Amniotic epithelial cell (primary cell): ENCODE measurements at places on chromosomes 16 and 17.

DNA sequence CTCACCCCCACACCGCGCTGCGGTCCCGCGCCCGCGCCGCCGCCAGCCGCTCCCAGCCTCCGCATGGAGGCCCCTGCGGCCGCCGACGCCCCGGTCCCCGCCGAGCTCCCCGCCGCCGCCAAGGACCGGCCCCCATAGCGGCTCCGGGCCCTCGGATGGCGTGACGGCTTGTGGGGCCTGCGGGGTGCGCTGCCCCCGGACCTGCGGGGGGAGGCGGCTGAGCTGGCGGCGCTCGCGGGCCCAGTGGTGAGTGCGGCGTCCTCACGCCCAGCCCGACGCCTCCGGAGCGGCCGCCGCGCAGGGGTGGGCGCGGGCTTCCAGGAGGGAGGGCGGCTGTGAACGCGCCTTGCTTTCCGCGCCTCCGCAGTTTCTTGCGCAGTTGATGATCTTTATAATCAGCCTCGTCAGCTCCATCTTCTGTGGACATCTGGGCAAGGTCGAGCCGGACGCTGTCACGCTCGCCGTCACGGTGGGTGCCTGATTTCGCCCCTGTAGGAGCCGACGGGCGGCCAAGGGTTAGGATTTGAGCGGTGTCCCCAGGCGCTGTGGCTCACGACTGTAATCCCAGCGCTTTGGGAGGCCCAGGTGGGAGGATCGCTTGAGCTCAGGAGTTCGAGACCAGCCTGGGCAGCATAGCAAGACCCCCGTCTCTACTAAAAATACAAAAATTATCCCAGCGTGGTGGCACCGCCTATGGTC is 46.4 kb downstream of the SLC47A1 start:
- no peak for DNase-seq

DNA sequence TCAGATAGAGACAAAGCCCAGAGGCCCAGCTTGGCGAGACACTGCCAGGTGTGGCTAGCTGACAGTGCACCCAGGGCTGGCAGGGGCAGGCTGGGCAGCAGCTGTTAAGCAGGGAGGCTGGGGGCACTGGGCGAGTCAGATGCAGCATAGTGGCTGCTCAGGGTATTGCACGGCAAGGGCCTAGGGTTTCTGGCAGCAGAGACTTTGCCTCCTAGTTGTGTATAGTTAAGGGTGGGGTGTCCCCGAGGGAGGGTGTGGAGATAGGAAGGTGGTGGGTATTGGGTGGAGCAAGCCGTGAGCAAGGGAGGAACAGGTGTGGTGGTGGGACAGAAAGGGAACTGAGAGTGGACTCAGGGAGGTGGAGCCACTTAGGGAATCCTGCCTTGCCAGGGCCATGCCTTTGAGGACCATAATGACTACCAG is 66.0 kb downstream of the SMPD3 start:
- no peak for DNase-seq

- peak; percentile 59 for DNase-seq
Observed at GRCh38 chr16:31460582-31461002, 1.3 kb downstream of the ARMC5 start.

GRCh38 chr16:73196670-73197069 is 148.7 kb upstream of the ZFHX3 start:
- DNase-seq: peak; percentile 69

DNA sequence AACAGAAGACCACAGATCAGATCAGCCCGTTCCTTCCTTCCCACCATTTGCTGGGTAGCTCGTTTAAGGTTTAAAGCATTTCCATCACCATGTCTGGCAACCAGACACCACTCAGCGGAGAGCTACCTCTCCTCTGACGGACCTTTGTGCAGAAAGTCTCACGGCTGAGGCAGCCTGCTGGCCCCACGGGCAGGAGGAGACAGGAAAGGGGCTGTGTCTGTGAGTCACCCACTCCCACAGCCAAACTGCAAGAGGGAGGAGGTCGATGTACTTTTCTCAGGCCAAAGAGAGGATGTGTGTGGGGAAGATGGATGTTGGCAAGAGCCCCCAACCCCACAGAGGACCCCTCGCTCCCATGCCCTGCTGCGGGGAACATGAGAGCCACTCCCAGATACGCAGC is 92.1 kb downstream of the ZNF423 start:
- no peak for DNase-seq

DNA sequence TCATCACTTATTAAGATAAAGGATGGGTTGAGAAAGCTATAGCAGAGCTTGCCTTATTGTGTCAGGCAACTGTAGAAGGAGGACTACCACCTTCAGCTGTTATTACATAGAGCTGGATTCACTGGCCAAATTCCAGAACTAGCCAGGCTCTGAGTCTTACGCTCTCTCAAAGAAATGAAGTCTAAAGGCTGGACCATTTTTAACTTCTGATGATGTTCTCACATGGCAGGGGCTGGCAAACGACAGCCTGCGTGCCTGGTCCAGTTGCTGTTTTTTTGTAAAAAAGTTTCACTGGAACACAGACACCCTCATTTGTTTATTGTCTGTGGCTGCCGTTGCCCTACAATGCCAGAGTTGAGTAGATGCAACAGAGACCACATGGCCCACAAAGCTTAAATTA is 21.2 kb downstream of the TRAF4 start:
- no peak for DNase-seq

DNA sequence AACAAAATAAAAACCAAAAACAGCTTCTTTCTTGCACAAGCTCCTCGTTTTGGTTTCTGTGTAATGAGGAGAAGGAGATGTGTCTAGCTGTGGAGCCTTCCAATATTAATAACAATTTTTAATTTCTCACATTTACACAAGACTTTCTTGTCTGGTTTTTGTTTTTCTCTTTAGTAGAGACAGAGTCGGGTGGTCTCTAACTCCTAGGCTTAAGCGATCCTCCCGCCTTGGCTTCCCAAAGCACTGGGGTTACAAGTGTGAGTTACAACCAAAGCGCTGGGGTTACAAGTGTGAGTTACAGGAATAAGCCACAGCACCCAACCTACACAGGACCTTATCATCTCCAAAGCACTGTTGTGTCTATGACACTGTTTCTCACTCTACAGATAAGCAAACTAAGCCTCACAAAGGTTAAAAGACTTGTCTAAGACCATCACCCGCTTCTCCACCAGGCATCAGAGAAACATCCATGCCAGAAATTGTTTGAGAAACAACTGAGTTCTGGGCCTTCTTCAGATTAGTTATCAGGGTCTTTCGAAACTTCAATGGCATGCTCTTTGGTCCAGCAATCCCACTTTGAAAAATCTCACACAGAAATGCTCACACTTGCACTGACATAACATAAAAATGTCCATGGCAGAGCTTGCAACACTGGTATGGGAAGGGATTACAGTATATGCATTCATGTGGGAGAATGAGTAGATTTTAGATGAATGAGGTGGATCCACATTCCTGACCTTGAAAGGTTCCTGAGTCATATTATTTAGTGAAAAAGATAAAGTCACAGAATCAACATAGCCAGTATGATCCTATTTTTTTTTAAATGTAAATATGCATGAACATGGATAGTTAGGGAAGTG is 3.9 kb downstream of the ABAT start:
- peak; percentile 99 for DNase-seq

DNA sequence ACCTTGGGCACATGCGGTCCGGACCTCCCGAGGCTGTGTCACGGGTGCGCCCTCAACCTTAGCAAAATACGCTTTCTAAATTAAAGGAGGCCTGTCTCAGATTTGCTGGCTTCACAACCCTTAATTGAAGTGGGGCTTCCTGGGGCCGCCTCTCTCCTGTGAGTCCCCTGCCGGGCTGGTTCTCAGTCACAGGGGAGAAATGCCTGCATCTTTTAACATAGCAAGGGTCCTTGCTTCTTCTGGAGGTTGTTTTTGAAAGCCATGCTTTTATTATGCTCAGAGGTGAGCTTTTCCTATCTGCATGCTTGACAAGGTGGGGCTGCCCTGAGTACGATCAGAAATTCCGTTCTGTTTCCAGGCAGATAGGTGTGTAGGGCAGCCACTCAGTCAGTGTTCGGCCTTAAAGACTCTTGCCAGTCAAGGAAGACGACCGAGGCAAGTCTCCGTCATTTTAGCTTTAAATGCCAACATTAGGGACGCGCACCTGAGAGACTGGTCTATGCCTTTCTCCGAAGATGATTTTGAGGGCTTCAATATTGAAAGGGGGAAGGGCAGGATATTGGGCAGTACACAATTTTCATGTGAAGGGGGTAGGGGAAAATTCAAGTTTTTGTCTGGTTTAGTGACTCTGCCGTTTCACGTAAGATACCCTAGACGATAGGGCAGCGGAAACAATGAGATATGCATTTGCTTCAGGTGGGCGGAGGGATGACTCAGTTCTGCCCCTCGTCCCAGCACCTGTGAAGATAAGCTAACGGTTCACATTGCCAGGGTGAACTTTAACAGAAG is 5.5 kb upstream of the SLC7A5 start:
- DNase-seq: no peak

GRCh38 chr16:10885246-10885645 is 8.2 kb downstream of the CIITA start:
- DNase-seq: no peak

- no peak for DNase-seq
Observed at GRCh38 chr16:85541181-85541580, 71.9 kb upstream of the GSE1 start.

DNA sequence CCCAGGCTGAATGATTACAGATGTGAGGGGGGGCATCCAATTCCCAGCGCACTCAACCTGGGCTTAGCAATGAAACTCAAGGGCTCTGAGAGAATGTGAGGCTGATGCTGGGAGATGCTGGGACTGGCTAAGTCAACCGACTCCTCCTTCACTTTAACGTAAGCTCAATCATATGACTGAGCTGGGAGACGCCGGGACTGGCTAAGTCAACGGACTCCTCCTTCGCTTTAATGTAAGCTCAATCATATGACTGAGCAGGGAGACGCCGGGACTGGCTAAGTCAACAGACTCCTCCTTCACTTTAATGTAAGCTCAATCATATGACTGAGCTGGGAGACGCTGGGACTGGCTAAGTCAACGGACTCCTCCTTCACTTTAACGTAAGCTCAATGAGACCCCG is 179.4 kb downstream of the VPS53 start:
- peak; percentile 63 for DNase-seq

GRCh38 chr17:49093131-49093530 is 39.4 kb upstream of the B4GALNT2 start:
- no peak for DNase-seq

GRCh38 chr17:59785091-59785799 is 77.8 kb downstream of the VMP1 start:
- peak; percentile 69 for DNase-seq

- DNase-seq: no peak
Observed at GRCh38 chr16:50861970-50862411, 120.1 kb downstream of the CYLD start.

DNA sequence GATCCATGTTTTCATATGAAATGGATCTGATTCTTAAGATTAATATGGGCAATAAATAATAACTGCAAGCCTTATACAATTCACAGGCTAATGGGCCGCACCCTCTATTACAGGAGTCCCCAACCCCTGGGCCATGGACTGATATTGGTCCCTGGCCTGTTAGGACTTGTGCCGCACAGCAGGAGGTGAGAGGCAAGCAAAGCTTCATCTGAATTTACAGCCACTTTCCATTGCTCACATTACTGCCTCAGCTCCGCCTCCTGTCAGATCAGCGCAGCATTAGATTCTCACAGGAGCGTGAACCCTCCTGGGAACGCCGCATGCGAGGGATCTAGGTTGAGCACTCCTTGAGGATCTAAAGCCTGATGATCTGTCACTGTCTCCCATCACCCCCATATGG is 26.8 kb downstream of the METTL16 start:
- DNase-seq: no peak

- DNase-seq: no peak
Observed at GRCh38 chr17:73947281-73947965, 256.1 kb upstream of the RPL38 start.

- no peak for DNase-seq
Observed at GRCh38 chr16:79261944-79262552, 338.5 kb downstream of the MAF start.

- DNase-seq: peak; percentile 99
Observed at GRCh38 chr16:88306860-88307545, 75.8 kb upstream of the ZNF469 start.

DNA sequence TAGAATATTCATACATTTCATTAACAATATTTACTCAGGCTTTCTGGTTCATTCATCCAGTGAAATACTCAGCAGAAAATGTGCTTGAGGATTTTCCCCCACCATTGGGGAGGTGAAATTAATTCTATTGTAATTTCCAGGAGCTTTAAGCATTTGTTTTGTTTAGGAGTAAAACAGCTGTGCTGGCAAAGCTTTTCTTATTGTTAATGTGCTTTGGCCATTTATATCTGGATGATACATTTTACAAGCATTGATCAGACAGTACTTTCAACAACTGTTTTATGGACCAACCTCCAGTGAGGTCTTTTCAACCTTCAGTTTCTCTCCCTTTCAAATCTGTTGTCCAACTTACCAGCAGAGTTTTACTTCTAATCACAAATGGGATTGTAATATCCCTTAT is 672.4 kb downstream of the CDH11 start:
- DNase-seq: no peak

GRCh38 chr17:3762922-3763776 is 37.8 kb downstream of the ITGAE start:
- DNase-seq: no peak

GRCh38 chr16:12546918-12547607 is 256.6 kb downstream of the CPPED1 start:
- DNase-seq: no peak

- DNase-seq: peak; percentile 68
Observed at GRCh38 chr16:57166951-57167350, 18.9 kb downstream of the PSME3IP1 start.

DNA sequence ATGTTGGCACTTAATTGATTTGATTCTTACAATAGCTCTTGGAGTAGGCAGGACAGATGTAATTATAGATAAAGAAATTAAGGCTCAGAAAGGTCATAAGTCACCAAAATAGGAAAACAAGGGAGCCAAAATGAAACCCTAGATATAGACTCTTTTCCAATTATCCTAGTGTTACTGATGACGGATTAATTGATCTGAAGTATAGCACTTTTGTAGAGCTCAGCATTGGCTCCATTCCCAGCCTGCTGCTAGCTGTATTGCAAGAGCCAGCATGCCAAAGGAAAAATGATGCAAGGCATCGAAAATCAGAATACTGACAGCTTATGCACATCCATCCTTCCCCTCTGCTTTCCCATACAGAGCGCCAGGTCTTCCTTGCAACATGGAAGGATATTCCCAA is 21.6 kb upstream of the RASL10B start:
- peak; percentile 21 for DNase-seq

DNA sequence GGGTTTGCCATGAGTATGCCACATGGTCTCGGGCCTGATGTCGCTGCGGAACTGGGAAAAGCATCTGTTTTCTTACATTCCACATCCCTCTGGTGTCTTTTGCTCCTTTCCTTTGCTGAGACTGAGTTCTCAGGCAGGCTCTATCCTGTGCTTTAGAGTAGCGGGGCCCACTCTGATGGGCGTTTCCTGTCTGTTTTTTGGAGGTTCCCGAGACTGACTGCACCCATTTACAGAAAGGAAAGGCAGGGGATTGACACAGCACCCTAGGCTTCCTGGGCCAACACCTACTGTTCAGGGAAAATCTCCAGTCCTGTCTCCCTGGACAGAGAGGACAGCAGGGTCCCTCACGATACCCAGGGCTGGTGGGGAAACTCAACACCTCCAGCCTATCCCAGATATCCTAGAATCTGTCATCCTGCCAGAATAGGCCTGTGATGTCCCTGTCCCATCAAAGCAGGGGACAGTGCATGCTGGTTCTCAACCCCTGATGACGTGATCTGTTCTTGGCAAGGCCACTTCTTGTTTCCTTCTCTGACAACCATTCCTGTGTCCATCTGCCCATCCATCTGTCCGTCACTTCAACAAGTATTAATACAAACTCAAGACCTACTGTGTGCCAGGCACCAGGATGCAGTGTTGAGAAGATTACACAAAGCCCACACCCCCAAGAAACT is 42.2 kb downstream of the ACTG1 start:
- DNase-seq: no peak
